ENCODE measurements at places on chromosomes 4 and X.
A peak's percentile ranks its signal among the peaks of the same experiment; 100 is the strongest.

DNA sequence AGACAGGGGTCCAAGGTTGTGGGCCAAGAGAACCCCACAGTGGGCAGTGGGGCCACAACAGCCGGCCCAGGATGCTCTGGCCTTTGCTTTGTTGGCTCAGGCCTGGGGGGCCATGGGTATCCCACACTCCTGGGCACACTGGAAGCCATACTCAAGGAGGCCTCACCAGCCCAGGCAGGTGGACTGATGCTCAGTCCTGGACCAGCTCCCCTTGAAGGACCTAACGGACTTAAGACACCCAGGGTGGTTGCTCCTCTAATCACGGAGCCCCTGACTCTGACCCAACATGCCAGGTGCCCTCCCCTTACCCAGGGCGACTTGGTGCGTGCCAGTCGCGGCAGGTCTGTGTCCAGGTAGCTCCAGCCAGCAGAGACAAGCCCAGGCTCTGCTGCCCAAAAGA, 50.8 kb downstream of the ZFYVE28 start:
- no peak for DNase-seq

DNA sequence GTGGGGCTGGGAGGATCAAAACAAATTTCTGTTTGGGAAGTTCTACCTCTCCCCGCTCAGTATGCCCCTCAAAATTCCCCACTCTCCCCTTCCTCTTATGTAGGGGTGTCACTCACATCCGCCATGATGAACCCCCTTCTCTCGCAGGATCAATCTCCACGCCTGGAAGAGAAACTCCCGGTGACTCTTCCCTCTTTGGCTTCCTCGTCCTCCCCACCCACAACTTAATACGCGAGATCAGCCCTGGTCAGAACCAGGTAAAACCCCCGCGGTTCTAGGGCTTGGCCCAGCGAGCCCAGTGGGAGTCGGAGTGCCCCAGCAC, 427 bp downstream of the LAMTOR3 start:
- DNase-seq, result peak; percentile 31

- peak; percentile 4 for DNase-seq
Observed at GRCh38 chr4:42655921-42656678, 805 bp downstream of the ATP8A1 start.

DNA sequence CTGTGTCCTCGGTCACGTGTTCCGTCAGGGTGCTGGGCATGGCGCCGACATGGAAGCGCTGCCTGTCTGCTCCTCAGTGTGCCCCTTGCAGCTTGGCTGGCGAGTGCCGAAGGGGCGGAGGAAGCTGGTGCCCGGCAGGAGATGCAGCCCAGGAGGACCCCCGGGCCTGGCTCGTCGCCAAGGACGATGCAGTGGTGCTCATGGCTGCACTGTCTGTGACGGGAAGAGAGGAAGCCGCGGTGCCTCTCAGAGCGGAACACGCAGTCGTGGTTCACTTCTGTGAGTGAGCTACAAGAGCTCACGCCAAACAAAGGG, 38.1 kb downstream of the FGFRL1 start:
- DNase-seq, result no peak

GRCh38 chr4:63553123-63553522, 856.1 kb downstream of the TECRL start:
- no peak for DNase-seq

- DNase-seq, result peak; percentile 31
Observed at GRCh38 chr4:3791910-3792542, 25.8 kb downstream of the ADRA2C start.

DNA sequence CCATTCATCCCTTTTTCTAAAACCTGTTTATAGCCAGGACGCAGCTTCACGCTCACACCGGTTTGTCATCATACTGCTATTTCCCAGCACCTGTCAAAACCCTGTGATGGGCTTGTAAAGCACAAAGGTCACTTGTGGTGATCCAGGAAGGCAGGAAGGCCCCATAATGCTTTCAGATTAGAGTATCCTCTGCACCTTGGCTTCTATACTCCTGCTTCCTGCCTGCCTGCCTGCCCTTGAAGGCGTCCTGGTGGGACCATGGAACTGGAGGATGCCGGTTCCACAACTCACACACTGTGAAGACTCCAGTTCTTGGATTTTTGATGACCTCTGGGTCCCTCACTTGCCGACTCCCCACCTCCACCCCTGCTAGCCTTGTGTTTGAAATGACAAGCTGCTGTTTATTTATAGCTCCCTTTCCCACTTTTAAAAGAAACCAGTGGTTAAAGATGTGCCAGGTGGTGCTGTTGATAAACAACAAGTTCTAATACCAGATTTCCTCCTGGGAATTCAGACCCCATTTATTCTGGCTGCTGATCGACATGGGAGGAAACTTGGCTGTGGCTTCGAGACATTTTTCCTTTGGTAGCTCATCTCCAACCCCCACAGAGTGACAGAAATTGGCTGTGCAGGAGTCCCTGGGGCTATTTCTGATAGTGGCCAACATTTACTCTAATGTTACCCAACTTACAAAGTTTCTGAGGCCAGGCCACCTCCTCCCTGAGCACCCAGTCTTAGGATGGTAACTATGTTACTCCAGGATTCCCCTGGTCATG, 211.5 kb downstream of the KDR start:
- no peak for DNase-seq

- no peak for DNase-seq
Observed at GRCh38 chr4:65668201-65669089, 1.8 kb downstream of the EPHA5 start.

GRCh38 chrX:118943102-118943501, 31.3 kb upstream of the LONRF3 start:
- no peak for DNase-seq

DNA sequence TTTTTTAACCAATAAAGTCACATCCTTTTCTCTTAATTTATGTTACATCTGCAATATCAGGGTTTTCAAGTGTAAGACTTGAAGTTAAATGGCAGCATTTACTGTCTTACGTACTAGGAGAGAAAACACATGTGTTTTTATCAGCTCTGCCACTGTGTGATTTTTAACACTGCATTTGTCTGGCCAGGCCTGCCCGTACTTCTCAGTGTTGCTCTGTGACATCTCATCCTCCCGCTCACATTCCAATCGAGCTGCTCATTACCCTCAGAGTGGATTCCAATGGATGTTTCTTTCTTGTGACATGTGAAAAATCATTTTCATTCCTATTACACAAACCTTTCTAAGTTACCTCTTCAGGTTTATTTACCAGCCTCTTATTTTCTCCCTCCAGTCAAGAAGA, 420.3 kb downstream of the FAT4 start:
- peak; percentile 94 for DNase-seq

DNA sequence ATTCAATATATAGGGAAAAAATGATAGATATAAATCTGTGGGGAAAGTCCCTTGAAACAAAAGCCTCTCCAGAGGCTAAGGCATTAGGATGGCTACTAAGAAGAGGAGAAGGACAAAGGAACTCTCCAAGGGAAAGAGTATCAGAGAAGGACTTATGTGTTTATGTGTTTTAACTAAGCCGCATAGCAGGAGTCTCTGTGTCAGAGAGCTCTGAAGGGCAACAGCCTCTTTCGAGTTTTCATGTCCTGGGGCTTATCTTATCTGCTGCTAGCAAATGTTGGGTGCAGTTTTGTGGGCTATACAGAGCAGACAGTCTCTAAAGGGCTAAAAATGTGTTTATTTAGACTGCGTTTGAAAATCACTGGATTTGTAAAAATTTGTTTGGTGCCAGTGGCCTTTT, 1145.6 kb upstream of the DIAPH2 start:
- no peak for DNase-seq

DNA sequence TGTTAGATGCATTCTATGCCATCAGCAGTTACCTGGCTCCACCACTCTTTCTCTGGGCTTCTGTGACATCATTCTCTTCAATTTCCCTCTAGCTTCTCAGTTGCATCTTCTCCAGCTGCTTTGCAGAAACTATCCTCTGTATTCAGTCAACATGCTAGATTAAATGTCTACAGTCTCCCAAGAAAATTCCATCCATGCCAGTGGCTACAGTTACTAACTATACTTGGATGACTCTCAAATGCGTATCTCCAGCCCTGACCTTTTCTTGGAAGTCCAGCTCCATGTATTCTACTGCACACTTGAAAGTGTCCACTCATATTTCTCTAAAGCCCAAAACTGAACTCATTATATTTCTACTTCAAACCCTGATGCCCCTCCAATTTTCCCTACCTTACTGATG, 232.3 kb upstream of the TENM3 start:
- DNase-seq, result no peak

- peak; percentile 36 for DNase-seq
Observed at GRCh38 chr4:139872274-139872673, 206.7 kb downstream of the MGST2 start.

DNA sequence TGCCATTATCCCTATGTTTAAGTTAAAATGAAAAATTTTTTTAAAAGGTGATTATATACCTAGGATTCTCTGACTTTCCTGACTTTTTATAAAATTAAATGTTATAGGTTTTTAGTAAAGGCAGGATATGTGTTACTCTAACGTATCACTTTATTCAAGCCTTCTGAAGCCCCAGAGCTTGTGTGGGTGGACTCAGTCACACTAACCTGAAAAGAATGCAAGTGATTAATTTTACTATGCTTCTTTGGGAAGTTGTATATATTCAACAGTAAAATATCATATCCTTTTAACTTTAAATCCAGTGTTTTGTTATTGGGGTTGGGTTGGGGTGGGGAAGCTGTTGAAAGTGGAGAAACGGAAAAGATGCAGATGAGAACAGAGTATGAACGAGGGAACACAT, 22.8 kb downstream of the PDLIM3 start:
- no peak for DNase-seq

DNA sequence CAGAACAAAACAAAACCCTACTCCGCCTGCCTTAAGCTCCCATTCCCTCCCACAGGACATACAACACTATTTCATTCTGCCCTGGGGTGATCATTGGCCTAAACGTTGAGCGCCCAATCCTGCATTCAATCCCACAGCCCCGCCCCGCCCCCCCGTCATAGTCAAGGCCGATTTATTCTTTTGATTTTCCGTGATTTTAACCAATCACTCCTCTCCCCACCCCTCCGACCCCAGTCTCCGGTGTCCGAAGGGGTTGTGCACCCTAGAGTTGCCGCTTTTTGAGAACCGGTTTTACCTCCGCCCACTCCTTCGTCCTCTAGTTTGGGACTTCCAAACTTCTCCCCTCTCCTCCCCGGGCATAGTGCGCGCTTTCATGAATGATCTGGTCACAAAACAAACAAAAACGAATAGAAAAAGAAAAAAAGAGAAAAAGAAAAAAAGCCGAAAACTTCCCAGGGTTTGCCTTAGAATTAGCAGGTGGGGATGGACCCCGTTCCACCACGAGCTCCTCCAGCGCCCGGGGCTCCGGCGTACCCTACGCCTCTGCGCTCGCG, 446 bp upstream of the UBE2A start:
- peak; percentile 52 for DNase-seq
